Kidney (tissue), 22 donors: ENCODE measurements at places on chromosomes 13 and 19. TPM values are rescaled to one million over a fixed set of nuclear protein-coding genes. Genes with fewer than 3 reads are reported as not detected.

- DNase-seq: no peak
Measured at GRCh38 chr13:75416327-75417011, 65.5 kb downstream of the TBC1D4 start.

SUCLA2 gene
- 50.7 TPM for total RNA-seq

DNA sequence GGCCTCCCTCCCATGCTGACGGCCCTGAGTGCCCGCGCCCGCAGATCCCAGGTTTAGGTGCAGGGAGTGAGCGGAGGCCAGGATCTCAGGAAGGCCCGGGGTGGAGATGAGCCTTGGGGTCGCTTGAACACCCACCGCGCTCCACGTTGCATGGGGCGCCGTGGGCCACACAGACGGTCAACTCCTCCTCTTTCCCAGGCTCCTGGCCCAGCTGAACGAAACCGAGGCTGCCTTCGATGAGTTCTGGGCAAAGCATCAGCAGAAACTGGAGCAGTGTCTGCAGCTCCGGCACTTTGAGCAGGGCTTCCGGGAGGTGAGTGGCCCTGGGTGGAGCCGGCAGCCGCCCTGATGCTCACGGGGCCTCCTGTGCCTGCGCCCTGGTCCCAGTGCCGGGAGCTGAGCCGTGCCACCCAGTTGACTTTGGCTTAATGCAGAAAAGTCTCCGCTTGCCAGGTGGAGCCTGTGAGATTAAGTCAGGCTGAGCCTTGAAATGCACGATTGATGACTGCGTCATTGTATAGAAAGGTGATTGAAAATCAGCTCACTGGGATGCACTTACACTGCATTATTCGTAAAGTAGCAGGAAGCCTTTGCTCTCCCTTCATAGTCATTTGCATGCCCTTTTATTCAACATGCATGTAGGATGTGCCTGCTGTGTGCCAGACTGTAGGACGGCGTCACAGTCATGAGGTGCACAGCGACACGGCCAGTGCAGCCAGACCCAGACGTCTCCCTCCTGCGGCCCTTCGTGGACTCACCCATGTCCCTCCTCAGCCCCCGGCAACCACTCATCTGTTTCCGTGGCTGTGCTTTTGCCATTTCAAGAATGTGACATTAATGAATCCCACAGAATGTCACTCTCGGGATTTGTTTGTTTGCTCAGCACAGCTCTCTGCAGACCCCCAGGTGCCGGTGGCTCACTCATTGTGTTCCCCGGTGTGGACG is 35.5 kb upstream of the F7 start:
- peak; percentile 60 for DNase-seq

- DNase-seq: no peak
Measured at GRCh38 chr13:105127732-105128131, 1407.7 kb downstream of the EFNB2 start.

DNA sequence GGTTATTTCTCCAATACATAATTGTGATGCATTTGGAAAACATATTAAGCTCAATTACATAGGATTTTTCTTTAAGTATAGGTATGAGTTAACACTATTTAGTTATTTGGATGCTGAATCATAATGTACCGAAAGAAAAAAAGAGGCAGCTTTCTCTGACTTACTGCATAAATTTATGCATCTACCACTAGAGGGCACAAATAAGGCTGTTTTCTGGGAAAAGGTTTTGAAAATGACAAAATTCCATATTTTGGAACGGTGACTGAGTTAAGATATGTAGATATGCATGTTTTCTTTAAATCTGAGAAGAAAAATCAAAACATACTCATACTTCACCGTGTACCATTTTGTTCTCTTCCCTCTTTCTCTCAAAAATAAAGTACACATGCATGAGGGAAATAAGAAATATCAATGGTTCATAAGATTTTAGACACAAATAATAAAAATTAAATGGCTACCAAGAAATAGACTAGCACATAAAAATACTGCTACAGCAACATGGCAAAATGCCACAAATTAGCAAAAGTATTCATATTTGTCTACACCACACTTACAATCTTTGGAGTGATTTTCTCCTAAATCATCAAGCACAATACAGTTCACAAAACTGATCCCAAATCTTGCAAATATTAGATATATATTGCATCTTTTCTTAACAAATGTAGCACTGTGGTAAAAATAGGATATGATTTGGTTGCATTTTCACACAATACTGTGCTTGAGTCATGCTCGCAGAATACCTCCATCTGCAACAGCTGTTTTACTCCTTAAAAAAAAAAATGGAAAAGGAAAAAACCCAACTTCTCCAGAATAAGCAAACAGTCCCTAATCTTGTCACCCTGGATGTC is 260.0 kb downstream of the FGF14 start:
- peak; percentile 13 for DNase-seq

GRCh38 chr13:33349986-33350826 is 64.7 kb upstream of the STARD13 start:
- DNase-seq: peak; percentile 82

DNA sequence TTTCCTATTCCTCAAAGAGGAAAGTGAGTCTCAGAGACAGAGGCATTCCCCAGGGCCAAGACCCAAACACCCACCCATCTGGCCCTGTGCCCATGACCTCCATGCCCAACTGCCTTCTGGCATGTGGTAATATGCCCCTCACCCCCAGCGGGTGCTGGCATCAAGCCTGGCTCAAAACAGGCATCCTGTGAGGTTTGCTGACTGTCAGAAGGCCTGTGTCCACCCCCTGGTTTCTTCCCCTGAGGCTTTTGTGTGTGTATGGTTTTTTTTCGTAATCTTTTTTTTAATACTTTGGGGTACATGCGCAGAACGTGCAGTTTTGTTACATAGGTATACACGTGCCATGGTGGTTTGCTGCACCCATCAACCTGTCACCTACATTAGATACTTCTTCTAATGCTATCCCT is 7.6 kb upstream of the KANK2 start:
- no peak for DNase-seq

NOTCH3 gene
- total RNA-seq: 92.3 TPM

GRCh38 chr13:43044720-43045301 is 21.4 kb downstream of the DNAJC15 start:
- no peak for DNase-seq

GRCh38 chr19:49331616-49332055 is 3.6 kb upstream of the CD37 start:
- no peak for DNase-seq

GRCh38 chr13:25860862-25861261 is 191.0 kb downstream of the SHISA2 start:
- DNase-seq: no peak

ACER1 gene
- not detected for total RNA-seq

POU2F2 gene
- total RNA-seq: 9.8 TPM

SCGB2B2 gene
- 1.1 TPM for total RNA-seq

GRCh38 chr19:20357921-20358320 is 190.9 kb downstream of the ZNF486 start:
- DNase-seq: no peak

DNA sequence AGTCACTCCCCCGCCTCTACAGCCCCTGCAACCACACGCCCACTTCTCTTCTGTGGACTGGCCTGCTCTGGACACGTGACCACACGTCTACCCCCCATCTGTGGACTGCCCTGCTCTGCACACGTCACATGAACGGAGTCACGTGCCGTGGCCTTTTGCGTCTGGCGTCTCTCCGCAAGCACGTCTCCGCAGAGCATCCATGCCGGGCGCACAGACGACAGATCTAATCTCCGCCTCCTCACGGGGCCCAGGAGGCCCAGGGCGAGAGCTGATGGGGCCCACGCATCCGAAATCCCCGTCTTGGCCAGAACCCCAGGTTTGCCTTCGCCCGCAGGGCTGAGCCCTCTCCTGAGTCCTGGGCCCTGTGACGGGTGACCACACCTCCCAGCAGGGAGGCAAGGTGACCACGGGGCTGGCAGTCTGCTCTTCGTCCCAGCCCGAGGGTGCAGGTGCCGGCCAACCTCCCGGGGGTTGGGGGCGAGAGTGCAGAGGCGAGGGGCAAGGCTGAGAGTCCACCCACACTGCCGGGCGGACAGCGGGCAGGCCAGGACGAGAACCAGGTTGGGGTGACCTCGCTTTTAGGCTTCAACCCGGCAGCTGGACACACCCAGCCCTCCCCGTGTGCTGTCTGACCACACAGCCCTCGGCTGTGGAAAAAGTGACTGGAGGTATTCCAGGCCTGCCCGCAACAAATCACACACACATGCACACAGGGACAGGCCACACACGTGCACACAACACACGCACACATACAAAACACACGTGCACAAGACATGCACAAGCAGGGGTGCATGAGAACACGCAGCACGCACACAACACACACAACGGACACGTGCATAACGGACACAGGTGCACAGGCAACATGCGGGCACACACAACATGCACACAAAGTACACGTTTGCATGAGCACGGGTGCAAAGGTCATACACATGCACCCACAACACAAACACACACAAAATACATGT is 3.9 kb downstream of the SBNO2 start:
- DNase-seq: peak; percentile 70

DNA sequence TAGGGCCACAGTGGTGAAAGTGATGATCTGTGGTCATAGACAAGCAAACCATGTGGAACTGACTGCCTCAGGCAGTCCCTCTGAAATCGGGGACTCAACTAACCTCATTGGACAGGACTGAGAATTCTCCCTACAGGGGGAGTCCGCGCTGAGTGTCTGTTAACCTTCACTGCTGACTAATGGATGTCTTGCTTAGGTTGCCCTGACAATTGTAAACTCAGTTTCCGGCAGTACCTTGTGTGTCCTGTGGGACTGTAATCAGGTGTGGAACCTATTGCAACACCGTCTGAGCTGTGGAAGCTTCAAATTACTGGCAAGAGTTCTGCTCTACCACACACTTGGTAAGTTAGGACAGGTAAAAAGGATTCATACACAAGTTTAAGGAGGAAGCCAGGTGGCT is 21.8 kb downstream of the ZNF77 start:
- DNase-seq: no peak

HRC gene
- total RNA-seq: 7.0 TPM

POSTN gene
- 13.1 TPM for total RNA-seq

DNA sequence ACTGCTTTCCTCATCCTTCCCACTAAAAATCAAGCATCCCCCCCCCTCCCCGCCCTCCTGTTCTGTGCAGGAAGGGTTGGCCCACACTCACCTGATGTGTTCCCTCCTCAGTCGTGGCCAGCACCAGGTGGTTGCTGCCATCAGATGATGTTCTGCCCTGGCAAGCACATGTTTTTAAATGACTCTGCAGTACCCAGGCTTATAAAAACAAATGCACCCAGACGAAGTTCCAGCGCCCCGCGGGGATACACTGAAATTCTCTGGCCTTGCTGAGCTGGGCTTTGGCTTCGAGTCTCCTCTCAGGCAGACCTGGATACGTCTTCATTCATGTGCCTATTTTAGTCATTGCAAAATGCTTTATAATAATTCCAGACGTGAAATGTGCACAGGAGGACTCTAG is 316.3 kb downstream of the DLEU7 start:
- DNase-seq: peak; percentile 39

DNA sequence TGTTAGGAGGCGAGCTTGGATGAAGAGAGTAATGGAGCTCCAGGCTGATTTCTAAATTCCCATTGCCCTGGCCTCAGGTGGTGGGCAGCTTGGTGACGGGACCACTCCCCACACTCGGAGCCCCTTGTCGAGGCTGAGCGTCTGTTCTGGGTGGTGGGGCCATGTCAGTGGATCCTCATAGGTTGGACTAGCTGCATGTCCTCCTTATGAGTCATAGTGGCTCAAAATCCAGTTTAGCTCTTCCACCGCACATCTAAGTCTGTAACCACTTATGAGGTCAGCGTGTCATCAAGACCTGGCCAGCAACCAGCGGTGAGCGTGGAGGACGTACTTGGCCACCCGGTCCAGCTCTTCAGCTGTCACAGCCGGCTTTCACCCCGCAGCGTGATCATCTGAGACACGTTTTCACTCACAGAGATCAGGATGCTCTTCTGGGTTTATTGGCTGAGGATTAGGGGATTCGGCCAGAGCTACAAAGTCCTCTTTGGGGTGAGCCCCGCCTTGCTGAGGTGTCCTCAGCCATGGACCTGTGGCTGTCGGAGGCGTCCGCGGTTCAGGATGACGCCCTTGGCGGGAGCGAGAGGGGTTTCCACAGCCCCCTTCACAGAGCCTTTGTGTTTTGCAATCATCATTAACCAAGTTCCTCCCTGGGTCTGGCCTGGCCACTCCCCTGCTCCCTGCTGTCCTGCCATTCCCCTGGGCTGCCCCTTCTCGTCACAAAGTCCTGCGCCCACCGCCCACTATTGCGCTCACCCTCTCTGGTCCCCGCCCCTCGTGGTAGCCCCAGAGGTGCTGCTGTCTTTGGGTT is 41.9 kb downstream of the ADPRHL1 start:
- no peak for DNase-seq

PROZ gene
- not detected for total RNA-seq

DNA sequence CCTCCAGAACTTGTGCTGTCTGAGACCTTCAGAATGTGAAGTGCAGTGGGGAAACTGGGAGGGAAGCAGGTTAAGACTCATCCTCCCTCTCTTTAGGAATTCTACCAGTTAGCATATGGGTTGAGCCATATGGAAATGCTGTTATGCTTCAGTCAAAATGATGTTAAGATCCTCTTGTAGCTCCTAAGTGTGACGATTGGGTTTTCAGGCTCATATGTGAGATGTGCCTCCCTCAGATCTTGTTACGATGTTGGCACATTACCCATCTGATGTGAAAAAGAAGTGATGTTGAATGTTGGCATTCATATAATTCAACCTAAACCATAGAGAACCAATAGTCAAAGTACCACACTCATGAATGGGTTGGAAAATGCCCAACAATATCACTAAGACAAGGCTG is 67.8 kb upstream of the IPO5 start:
- no peak for DNase-seq

GRCh38 chr19:49150106-49150943 is 4.9 kb downstream of the HRC start:
- DNase-seq: peak; percentile 97

GRCh38 chr13:45626731-45627374 is 11.3 kb upstream of the ERICH6B start:
- no peak for DNase-seq

- no peak for DNase-seq
Measured at GRCh38 chr19:32040236-32040635, 305.2 kb upstream of the ZNF507 start.

GRCh38 chr13:107020393-107020792 is 452.5 kb upstream of the ARGLU1 start:
- no peak for DNase-seq

FARSA gene
- 48.0 TPM for total RNA-seq

DNA sequence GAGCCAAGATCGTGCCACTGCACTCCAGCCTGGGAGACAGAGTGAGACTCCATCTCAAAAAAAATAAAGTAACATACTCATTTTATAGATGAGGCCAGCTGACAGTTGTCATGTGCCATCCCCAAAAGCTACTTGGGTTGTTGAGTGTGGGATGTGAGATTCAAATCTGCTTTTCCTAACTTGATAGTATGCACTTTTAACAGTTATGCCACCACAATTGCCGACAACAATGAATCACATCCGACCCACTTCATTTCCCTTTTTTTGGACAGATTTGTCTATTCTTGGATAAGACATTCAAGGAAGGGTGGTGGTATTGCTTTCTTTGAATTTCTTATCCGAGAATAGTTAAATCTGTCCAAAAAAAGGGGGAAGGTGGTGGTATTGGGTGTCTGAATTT is 16.3 kb upstream of the DNMT1 start:
- DNase-seq: no peak

GRCh38 chr19:56508290-56508778 is 679 bp downstream of the ZNF471 start:
- no peak for DNase-seq

CAPS gene
- 82.1 TPM for total RNA-seq

- DNase-seq: no peak
Measured at GRCh38 chr13:101209206-101209893, 207.0 kb downstream of the NALCN start.
